ENCODE measurements at places on chromosomes 2 and 18.

GRCh38 chr2:235665661-235666212 lies 171.9 kb downstream of the AGAP1 start:
- no peak for DNase-seq

- no peak for DNase-seq
Observed at GRCh38 chr2:178363252-178363651, 87.7 kb downstream of the PRKRA start.

- no peak for DNase-seq
Observed at GRCh38 chr2:32715981-32716380, 88.1 kb downstream of the TTC27 start.

- DNase-seq, result no peak
Observed at GRCh38 chr2:47198985-47199451, 43.9 kb upstream of the STPG4 start.

DNA sequence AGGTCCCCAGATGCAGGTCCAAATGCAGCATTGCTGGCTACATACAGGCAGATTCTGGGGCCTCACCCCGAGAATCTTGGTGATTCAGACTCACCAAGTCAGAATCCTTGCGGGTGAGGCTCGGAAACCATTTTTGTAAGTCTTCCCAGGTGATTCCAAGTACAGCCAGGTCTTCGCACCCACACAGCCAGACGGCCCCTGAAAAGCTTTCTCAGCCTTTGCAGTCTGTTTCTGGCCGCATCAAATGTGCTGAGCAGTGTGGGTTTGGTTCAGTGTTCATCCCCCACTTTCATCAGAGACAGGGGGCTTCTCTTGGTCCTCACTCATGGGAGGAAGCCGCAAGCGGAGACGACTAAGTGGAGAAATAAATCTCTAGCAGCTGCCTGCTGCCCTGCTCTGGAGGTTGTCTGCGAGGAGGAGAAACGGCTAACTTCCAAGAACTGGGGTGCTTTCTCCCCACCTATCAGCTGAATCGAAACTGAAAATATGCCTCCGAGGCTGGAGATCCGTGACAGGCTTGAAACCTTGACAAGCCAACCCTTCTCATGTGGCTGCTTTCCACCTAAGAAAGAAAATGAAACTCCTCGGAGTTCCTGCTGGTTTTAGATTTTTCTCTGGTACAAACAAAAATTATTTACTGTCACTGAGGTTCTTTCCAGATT lies 8.9 kb upstream of the TMEM185B start:
- DNase-seq, result peak; percentile 64

DNA sequence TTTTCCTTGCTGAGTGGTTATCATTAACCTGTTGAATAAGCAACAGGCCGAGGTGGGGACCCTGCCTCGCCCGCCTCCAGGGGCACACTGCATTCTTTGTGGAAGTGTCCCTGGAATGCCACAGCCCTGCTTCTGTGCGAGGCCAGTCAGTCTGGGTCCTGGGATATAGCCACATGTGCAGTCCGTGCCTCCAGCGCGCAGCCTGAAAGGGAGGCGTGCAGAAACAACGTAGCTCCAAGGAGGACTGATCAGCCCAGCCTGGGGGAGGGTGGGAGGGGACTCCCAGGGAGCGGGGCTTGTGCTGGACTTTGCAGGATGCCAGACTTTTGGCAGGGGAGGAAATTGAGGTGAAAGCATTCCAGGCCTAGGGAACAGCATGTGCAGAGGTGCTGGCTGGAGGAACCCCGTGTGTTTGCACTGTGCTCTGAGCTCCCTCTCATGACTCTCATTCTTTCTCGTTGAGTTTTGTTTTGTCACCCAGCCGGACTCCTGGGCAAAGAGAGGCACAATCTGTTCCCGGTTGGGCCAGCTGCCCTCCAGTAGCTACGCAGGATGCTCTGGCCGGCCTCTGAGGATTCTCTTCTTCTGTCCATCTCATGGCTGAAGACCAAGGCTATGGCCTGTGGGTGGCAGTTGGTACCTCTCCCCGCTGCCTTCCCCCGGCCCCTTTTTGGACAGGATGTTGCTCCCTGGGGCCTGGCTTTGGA lies 39.7 kb downstream of the HPCAL1 start:
- no peak for DNase-seq

DNA sequence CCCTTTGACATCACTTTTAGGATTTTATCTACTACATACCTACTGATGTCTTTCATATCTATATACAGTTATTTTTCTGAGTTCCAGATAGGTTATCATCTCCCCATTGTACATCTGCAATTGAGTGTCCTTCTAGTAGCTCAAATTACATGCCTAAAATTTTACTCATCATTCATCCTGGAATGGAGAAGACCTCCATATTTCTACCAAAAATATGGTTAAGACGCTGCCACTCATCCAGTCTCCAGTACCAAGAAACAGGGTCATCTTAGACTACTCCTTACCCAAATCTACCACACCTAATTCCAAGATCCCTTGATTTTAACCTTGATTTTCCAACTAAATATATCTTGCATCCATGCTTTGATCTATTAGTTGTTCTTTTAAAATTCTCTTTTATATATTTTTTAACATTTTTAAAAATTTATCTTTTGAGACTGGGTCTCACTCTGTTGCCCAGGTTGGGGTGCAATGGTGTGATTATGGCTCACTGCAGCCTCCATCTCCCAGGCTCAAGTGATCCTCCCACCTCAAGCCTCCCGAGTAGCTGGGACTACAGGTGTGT lies 8.6 kb upstream of the CKAP2L start:
- no peak for DNase-seq

DNA sequence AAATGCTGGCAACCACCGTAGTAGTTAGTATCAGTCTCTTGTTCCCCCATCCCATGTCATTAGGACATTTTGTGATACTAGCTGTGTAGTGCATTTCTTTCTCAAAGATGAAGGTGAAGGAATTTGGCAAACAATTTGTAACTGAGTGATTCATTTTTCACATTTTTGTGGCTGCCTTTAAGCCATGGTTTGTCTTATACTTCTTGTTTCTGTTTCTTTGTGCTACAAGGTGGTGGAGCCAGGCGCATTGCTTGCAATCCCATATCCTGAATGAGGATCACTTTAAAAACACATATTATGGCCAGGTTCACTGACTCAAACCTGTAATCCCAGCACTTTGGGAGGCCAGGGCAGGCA lies 40.6 kb downstream of the GPD2 start:
- DNase-seq, result no peak

DNA sequence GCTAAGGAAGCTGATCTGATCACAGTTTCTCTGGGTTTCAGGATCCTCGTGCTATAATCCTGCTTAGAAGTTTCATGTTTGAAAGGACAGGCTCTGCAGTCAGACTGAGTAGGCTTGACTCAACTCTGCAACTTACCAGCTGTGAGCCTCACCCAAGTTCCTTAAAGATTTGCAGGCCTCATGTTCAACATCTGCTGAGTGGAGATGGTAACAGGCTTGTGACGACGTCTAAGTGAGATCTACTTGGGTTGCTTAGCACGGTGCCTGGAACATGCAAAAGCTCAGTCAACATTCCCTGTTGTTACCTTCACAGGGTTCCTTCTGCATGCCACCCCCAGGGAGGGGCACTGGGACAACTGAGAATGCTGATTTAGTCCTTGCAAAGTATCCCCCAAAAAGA lies 164.2 kb downstream of the C1D start:
- no peak for DNase-seq

GRCh38 chr2:223487214-223487846 lies 114.8 kb downstream of the SCG2 start:
- no peak for DNase-seq

DNA sequence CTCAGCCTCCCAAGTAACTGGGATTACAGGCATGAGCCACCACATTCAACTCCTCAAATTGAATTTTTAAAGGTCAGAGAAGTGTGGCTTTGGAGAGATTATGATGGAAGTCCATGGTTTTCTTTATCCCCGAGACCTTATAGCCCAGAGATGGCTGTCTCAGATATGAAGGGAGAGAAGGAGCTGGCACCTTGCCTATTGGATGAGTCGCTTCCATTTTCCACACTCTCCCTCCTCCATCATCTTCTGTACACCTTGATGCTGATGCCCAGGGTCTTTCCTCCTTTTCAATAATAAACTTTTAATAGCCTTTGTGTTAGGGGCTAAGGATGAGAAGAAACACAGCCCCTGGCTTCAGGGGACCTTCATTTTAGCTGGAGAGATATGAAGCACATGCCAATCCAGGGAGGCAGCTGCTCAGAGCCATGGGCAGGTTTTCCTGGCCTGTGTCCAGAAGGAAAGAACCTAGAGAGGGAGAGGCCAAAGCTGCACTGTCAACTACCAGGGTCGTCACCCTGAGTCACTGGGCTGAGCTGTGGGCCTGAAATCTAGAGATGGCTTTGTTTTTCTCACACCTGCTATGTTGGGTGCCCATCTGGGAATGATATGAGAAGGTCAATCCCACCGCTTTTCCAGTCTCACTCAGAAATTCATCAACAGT lies 146.0 kb upstream of the SERTAD2 start:
- no peak for DNase-seq

GRCh38 chr18:28193177-28193778 lies 16.3 kb upstream of the CDH2 start:
- no peak for DNase-seq

Measured in CD4-positive, alpha-beta T cell treated with Interleukin-1 beta for 1 hour (primary cell).